Nucleus accumbens (tissue), 56 donors: ENCODE measurements at places on chromosomes 7 and 10.
A peak's percentile ranks its signal among the peaks of the same experiment; 100 is the strongest.

GRCh38 chr10:32481606-32482005, 35.7 kb downstream of the CCDC7 start:
- no peak for DNase-seq

DNA sequence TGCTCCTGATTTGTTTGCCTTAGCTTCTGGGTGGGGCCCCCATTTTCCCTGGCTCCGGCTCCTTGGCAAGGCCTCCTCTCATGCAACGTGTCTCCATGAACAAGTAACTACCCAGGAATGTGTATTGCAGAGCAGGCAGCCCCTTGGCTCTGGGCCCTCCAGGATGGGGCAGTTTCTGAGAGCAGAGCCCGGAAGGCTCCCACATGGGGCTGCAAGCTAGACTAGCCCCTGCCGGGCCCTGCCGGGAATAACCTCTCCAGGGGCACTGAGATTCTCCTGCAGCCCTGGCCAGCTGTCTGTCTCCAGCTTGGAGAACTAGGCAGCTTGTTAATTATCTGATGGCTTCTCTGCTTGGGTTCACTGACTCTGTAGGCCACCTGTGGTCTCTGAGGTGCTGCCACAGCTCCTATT, 184.0 kb upstream of the INHBA start:
- no peak for DNase-seq

DNA sequence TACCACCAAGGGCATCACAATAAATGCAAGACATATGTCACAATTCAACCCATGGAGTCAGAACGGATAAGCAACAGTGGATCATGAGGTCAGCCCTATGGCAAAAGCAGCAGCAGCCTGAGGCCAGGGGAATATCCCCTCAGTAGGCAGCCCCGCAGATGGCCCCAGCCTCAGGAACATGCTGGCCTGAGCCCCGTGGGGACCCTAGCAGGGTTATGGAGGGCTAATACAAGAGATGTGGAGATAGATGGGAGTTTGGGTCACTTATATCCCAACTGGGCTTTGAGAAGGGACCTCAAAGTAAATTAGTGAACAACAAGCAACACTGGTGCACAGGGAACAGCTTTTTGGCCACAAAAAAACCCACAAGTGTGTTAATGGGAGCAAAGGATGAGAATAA, 9.1 kb downstream of the TMEM72 start:
- DNase-seq: no peak

DNA sequence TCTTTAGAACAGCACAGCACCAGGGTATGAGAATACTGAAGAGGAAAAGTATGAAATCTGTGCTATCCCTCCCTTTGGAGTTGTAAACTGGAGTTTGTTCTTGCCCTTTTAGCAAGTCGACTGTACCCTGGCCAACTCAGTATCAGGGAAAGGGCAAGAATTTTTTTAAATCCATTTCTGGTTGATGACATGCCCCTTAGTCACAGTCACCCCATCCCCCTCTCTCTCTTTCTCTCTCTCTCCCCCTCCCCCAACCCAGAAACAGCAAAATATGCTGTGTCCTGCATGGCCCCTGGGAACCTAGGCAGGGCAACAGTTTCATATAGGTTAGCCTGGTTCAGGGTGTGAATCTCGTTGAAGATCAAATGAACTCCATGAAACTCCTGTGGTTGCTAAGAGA, 177.7 kb upstream of the ADO start:
- DNase-seq: no peak

- no peak for DNase-seq
Measured at GRCh38 chr7:91182819-91183764, 81.1 kb upstream of the FZD1 start.

DNA sequence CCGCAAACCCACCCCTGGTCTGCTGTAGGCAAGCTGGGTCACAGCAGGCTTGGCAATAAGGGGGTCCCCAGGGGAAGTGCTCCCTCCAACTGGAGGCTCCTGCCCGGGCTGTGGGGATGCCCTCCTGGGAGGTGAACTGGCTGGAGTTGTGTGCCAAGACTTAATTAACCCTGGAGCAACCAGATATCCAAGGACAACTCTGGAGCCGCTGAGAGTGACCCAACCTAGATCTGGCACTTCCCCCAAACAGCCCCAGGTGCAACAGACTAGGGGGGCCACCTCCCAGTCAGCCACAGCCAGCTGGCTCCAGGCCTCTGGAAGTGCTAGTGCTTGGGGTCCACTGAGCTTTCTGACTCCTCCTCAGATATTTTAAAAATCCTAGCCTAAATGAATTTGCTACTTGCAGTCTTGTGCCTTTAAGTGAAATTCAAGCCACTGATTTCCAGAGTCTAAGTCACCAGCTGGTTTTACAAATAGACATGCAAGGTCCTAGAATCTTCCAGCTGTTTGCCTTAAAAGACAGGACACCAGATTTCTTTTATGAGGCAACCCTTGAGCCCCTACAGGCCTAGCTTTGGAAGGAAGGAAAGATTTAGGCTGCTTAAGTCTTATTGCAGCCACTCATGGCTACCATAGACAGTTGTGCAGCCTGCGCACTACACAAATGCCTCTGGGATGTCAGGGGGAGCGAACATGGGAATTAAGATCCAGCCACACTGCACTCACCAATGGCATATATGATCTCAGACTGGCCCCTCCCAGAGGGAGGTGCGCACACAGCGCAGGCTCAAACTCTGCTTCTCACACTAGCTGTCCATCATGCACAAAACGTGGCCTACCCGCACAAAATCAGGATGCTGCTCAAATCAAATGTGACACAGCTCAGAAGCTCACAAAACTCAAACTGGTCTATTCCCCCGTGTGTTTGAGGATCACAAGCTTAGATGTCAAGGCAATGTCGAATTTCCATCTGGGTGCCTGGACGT, 42.6 kb upstream of the MYL10 start:
- no peak for DNase-seq

GRCh38 chr10:31730776-31731175, 197.9 kb downstream of the ARHGAP12 start:
- no peak for DNase-seq

- peak; percentile 4 for DNase-seq
Measured at GRCh38 chr10:19488592-19489280, 327.5 kb upstream of the PLXDC2 start.

- DNase-seq: no peak
Measured at GRCh38 chr7:75621124-75621523, 117.6 kb downstream of the HIP1 start.

DNA sequence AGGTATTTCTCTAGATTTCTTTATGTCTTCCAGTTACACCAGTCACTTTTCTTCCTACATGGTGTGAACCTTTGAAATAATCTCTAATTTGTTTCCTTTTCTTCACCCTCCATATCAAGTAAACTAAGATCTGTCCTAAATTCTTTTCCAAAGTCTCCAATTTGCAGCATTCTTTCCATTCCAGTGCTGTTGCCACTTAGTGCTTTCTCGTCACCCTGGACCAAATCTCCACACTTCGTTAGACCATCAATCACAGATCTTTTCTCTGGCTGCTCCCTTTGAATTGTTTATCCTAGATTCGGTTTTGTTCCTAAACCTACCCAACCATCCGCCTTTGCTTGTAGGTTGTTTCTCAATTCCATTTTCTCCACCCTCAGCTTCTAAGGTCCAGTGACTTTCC, 74.7 kb downstream of the DYNC1I1 start:
- no peak for DNase-seq

GRCh38 chr7:151408839-151409666, 785 bp downstream of the WDR86 start:
- DNase-seq: no peak

GRCh38 chr10:34786464-34786863, 28.6 kb downstream of the PARD3 start:
- DNase-seq: no peak

- no peak for DNase-seq
Measured at GRCh38 chr7:124403112-124403511, 362.5 kb downstream of the GPR37 start.

DNA sequence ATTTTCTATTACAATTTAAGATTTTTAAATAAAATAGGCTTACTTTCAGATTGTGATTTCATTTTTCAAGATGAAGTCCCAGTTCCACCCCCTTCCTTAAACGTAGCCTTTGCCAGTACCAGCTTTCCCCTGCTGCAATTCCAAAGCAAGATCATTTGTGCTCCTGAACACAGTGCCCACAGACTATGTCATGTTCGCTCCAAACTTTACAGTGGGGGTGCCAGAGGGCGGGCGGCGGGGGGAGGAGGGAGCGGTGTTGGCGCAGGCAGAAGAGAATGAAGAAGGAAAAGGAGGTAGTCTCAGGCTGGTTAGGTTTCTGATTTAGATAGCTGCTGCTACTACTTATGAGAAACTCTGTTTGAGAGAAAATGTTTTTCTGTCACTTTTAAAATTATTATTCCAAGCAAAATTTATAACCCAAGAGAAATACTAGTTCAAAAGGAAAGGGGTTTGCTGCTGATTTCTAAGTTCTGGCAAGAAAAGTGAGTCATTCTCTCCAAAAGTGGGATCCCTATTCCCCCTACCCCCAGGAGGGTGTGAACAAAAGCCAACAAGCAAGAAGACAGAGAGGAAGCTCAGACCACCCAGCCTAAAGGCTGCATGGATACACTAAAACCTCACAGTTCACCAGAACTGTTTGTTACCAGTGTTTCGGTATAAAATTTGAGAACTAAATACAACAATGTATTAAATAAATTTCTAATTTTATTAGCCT, 109.6 kb downstream of the SRPK2 start:
- DNase-seq: no peak

GRCh38 chr10:73888514-73888913, 14.2 kb upstream of the CAMK2G start:
- DNase-seq: no peak

GRCh38 chr7:44678101-44678470, 70.6 kb upstream of the ZMIZ2 start:
- DNase-seq: no peak

GRCh38 chr7:125119559-125120115, 190.0 kb upstream of the POT1 start:
- DNase-seq: no peak

- no peak for DNase-seq
Measured at GRCh38 chr7:50377356-50377755, 72.8 kb downstream of the FIGNL1 start.

DNA sequence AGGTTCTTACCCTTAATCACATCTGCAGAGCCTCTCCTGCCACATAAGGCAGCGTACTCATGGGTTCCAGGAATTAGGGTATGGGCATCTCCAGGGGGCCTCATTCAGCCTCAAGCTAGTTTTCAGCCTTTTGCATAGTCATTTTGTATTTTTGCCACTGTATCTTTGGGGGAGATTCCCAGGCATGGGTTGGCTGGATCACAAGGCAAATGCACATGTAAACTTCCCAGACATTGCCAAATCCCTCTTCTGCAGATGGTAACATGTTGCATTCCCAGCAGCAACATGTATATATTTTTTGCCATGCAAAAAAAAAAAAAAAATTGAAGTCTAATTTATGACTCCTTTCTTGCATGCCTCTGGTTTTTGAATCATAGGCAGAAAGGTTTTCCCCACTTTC, 595.4 kb upstream of the FOXK1 start:
- no peak for DNase-seq

DNA sequence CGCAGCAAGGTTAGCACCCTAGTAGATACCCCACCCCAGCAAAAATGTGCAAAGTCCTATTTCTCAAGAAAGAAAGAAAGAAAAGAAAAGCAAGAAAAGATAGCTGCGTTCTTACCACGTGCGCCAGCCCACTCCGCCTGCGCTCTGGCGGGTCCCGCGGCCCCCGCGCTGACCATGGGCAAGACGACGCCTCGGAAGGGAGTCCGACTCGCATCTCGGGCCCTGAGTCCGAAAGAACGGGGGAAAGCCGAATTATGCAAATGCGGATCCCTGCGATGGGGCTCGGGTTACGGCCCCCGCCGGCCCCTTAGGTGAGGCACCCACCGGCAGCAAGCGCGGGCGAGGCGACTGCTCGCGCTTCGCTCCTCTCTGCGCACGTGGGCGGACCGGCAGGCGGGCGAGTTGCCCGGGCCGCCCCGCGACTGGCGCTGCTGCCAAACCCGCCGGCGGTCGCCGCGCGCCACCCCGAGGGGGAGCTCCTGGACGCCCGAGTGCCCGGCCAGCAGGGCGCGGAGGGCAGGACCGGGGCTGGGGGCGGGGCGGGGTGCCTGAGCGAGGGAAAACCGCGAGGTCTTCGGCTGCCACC, 2.4 kb upstream of the EGR2 start:
- DNase-seq: no peak

GRCh38 chr7:28316489-28316888, 95.8 kb upstream of the CREB5 start:
- DNase-seq: no peak

DNA sequence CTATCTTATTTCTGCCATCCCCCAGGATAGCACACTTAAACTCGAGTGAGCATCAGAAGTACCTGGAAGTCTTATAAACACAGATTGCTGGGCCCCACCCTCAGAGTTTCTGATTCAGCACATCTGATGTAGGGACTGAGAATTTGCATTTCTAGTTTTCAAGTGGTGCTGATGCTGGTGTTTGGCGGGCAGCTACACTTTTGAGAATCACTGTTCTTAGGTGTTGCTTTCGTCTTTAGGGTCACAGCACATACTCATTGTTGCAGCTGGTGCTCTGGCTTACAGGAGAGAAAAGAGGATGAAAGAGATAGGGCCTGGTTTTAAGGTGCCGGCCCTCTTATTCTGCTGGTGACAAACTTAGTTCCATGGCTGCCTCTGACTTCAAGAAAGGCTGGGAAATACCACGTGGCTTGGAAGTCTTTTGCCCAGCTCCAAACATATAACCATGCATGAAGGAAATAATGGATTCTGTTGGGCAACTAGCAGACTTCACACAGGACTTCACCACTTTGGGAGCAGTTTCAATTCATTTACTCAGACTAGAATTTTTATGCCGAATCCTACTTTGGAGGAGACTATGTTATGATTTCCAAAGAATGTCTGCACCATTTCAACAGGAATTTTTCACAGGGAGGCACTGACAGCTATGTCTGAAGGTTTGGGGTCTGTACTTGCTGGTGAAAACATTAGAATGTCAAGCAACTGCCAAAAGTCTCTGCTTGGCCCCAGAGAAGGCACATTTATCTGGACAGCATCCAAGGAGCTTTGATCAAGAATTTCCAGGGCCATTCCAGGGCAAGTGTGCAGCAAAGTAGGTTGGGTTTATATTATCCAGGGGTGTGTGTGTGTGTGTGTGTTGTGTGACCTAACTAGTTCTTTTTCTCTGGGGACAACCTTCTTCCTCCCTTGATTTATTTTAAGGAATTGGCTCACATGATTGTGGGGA, 6.9 kb upstream of the MINDY4 start:
- no peak for DNase-seq

- peak; percentile 50 for DNase-seq
Measured at GRCh38 chr7:8260871-8261694, 884 bp downstream of the ICA1 start.

DNA sequence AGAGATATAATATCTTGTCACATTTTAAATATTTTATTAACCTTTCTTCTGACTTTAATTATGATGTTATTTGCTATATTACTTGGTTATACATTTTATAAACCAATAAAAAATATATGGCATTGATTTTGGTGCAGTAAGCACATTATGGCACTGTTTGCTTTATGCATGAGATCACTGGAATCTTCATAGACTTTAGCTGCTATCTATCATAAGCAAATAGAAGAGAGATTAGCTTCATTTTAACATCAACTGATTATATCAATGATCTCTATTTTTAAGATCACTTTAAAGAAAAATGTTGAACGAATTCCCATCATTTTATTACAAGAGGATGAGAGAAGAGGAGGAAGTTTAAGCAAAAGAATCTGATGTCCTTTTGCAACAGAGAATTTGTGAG, 58.6 kb upstream of the CDK1 start:
- DNase-seq: no peak
